ENCODE measurements at places on chromosomes 11 and 22. TPM values are rescaled to one million over a fixed set of nuclear protein-coding genes. Genes with fewer than 3 reads are reported as not detected.

DNA sequence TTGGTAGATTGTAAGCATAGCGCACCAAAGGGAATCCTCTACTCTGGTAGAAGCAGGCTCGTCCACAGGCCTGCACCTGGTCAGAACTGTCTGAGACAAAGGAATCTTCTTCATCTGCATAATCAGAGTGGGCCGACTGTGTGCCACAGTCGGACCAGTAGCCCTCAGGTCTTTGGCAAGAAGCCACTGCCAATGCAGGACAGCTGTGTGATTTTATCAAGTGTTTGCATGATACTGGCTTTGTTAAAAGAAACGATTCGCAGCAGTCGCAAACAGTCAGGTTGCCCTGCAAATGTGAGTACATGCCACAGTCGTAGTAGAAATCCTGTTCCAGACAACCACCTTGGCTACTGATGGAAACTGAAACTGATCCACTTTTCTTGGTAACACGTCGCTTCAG, 4.9 kb upstream of the CCDC34 start:
- no peak for DNase-seq

GRCh38 chr11:102110761-102111010, 439 bp downstream of the YAP1 start:
- DNase-seq = no peak

GRCh38 chr11:31798057-31798553, 13.0 kb downstream of the PAX6 start:
- DNase-seq = no peak

GRCh38 chr11:128246364-128246801, 341.0 kb downstream of the ETS1 start:
- DNase-seq = no peak

Gene LRRC56
- total RNA-seq = not detected
